Activated T-cell treated with anti-CD3 and anti-CD28 coated beads for 4 hours (primary cell): ENCODE measurements at places on chromosomes 5 and 9.

DNA sequence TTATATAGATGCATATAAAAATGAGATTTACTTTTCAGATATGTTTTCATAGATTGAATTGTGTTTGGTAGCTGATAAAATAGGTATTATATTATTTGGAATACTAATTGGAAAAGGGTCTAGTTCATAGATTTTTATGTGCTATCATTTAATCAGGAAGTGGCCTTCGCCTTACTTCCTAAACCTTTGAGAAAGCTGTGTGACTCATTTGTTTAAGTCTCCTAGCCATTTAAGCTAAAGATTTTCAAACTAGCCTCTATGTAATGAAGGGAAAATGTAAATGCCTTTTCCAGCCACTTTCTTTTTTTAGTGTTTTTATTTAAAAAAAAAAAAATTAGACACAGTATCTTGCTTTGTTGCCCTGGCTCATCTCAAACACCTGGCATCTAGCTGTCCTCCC is 97.5 kb downstream of the DMXL1 start:
- DNase-seq: no peak

GRCh38 chr5:42228279-42228678 is 195.0 kb upstream of the GHR start:
- no peak for DNase-seq

DNA sequence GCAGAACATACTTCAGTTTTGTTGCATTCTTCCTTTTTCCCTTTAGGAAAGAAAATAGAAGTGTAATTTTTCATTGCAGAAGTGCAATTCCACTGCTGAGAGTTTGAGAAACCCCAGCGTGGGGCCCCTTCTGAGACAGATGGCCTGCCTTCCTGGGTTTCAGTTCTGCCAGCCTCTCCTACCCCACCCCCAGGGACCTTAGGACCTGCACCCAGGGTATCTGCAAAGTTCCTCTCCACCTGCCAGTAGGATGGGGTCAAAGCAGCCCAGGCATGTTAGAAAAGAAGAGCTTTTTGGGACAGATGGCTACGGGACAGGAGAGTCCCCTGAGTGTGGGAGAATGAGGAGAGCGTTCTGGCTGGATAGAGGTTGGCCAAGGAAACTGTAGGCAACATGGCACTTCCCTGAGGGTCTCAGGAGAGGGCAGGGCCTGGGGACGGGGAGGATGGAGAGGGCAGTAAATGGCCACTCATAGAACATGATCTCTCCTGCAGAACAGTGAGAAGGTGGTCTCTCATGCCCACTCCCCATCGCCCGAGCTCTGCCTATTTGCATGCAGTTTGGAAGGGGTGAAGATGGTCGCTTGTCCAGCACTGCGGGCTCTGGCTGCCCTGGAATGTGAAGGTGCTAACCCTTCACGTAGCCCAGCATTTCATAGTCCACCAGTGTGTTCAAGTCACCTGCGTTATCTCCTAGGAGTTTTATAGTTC is at the start of gene TIFAB:
TIFAB (minus strand) TSS at position 31 of the 710 bp plus-strand sequence. CDS start 2,412 bp downstream, outside the sequence.
- no peak for DNase-seq

GRCh38 chr9:14097666-14098415 is 216.1 kb downstream of the NFIB start:
- DNase-seq: no peak

GRCh38 chr9:85528607-85529006 is 213.1 kb downstream of the AGTPBP1 start:
- no peak for DNase-seq

GRCh38 chr5:127820910-127821553 is 117.8 kb downstream of the CCDC192 start:
- DNase-seq: no peak

- peak; percentile 52 for DNase-seq
Observed at GRCh38 chr5:65076251-65076869, 307.6 kb downstream of the CWC27 start.

GRCh38 chr5:10578869-10579268 is 15.0 kb downstream of the ANKRD33B start:
- DNase-seq: no peak

GRCh38 chr5:1819458-1819857 is 18.3 kb downstream of the NDUFS6 start:
- DNase-seq: no peak

DNA sequence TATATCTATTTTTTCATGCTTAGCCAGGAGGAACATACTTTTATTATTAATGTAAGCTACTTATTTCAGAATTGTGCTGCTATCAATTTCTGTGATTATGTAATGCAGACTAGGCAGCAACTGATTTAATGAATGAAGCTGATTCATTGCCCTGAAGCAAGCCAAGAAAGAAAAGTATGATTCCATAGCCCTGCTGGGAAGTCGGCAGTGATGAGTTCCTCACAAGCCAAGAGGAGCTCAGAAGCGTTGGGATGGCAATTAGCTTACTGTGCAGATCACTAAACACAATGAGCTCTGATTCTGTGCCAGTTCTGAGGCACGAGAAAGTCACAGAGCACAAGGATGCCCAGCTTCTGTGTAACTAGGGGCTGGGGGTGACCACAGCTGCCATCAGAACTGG is 254.3 kb upstream of the KLF9 start:
- DNase-seq: no peak

DNA sequence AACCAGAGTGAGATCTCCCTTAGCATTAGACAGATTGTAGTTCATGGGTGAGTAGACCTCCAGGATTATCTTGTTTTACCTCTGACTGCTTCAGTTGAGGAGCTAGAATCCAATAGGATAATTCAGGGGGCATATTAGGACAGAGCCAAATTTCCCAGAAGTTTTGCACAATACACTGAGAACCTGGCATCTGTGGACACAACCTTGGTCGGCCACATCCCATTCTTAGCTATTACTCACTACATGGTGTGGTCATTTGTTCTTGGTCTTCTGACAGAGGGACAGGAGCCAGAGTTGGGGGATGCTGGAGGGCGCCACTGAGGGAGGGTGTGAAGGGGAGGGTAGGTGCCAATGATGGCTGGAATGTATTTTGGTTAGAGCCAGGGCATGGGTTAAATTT is 66.6 kb downstream of the NPR3 start:
- no peak for DNase-seq

DNA sequence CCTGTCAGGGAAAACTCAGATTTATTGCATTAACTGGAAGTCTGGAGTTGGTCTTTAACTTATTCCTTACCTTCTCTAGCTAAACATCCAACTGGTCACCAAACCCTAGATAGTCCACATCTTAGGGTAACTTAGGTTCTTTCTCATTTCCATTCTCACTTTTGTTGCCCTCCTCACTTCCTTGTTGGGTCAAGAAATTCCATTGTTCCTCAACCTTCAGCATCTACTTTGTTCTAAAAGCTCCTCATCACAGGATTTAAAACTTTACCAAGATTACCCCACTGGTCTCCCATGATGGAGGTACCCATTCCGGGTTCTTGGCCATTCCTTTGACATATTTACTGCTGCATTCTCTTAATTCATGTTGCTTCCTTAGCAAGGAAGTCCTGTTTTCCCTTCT is 32.1 kb downstream of the PTTG1 start:
- no peak for DNase-seq

DNA sequence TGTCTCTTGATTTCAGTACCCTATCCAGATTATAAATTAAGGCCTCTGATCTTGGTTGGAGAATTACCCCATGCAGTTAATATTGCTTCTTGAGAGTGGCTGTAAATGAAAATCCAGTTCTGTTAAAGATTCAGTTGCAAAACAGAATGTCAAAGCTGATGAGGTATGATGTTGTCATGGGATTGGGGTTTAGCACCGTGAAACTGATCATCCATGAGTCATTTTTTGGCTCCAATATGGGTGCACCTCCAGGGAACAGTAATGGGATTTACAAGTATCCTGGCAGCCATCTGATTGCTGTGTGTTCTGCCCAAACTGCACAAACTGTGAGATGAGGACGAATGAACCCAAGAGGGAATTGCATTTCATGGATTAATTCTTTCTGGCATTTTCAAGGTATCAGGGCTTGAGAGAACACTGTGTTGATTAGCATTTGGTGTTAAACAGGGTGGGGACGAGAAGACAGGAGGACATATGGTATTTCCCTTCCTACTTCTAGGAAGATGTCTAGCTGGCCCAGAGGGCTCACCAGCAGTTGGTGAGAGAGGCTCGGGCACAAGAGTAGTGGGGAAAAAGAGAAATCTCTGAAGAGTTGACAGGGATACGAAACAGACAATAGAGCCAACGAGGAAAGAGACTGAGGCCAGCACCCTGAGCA is 214.7 kb downstream of the GAS1 start:
- DNase-seq: no peak

- no peak for DNase-seq
Observed at GRCh38 chr5:13567819-13568218, 376.7 kb downstream of the DNAH5 start.

DNA sequence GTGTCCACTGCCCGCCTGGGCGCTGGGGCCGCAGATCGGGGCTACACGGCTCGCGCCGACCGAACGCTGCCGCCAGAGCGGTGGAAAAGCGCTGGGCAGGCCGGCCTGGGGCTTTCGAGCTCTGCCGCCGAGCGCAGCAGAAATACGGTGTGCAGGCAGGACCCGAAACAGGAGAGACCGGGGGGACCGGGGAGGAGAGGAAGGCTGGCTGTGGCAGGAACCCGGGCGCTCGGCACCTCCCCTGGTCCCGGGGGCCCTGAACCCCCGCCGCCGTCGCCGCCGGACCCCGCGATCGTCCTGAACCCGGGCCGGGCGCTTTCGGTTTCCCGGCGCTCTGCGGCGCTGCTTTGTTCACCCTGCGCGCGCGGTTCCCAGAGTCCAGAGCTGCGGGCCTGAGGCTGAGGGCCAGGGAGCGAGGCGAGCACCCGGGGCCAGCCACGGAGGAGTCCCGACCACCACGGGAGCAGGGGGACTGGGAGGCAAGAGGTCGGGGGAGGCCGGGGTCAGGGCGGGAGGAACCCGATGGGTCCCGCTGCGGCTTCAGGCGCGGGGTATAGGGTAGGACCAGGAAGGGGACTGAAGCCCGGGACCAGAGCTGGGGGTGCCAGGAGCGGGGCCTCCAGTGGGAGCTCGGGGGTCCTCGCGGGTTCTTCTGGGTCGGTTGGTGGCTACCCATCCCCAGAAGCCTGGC is 12.0 kb downstream of the IRX2 start:
- DNase-seq: no peak

GRCh38 chr9:135136481-135136880 is 49.0 kb downstream of the OLFM1 start:
- DNase-seq: no peak

DNA sequence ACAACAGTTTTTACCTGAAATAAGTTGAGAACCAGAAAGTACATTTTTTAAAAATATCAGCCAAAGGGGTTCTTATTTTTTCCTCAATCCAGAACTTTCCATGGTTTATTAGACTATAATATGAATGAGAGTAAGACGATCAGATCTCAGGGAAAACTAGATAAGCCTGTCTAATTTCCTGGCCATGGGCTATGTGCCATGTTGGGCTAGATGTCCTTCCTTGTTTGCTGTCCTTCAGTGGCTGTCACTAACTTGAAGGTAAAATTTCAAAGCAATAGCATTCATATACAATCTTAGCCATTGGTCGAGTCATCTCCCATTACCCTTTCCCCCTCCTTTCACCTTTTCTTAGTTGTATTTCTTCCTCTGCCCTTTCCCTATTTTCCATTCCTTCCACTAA is 179.5 kb upstream of the PPP1R2B start:
- DNase-seq: no peak

DNA sequence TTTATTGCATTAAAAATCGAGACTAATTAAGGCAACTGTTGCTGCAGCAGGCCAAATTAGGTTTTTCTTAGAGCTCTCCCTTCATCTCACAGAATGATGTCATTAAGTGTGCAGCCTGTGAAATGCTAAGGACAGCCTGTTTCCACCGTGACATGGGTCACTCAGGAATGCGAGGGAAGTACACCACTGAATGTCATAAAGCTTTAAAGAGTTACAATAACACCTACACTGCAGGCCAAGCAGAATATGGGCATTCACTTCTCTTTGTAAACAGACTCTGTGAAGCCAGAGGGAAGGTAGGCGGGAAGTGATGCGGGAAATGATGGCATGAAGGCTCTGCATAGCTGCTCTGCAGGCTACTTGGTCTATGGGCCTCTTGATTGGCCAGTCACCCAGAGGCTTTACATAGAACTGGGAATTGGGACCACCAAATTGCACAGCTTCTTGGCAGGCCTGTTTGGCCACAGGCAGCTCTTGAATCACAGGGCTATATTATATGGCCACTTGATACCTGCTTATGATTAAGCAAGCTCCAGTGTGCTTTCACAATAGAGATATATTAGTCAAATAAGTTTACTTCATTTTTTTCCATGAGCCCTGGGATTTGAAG is 28.4 kb upstream of the AOPEP start:
- DNase-seq: no peak

- no peak for DNase-seq
Observed at GRCh38 chr5:115589043-115589442, 13.2 kb downstream of the TICAM2 start.

GRCh38 chr5:146548781-146549449 is 32.9 kb upstream of the GPR151 start:
- DNase-seq: no peak

DNA sequence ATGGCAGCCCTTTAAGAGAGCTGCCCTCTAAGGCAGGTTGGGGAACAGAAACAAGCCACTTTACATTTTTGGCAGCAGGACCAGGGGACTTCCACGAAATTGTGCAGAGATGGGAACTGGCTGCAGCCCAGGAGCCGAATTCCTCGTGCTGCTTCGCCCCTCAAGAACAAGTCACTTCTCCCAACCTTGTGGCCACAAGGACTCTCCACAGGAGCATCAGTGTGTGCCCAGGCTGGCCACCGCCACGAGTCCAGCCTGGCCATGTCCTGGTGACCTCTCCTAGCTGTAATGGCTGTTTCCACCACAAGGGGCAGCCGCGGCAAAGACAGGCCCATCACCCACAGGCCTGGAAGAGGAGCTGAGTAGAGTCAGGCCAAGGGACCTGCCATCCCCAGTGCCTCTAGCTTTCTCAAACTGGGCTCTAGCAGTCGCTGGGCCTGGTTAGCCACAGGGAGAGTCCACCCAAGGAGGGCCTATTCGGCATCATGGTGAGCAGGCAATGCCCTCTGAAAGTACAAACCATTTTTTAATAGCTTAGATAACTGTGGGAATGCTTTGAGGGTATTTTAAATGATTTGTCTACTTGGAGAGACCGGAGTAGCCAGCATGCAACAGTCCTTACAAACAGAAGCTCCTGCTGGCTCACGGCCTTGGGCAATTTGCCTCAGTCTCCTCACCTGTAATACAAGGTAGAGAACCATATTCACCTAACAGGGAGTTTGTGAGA is 129.0 kb downstream of the COL23A1 start:
- no peak for DNase-seq
